ENCODE measurements at places on chromosomes 6 and 20. TPM values are rescaled to one million over a fixed set of nuclear protein-coding genes. Genes with fewer than 3 reads are reported as not detected.

The BPIFB2 gene
- total RNA-seq = not detected

DNA sequence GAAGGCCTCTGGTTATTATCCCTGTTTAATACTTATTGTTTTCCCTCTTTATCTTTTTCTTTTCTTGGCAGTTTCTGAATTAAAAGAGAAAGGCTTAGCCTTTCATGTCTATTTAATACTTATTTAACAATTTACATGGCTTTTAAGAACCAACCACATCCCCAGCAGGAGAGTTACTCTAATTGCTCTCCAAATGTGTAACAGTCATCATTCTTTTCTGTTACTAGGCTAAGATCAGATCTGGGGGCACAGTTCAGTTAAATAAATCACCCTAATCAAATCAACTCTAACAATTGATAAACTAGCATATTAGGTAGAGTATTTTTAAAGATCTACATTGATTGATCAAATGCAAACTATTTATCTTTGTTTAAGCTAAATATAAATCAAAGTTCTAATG is 54.1 kb upstream of the NT5E start:
- no peak for DNase-seq

- peak; percentile 49 for DNase-seq
Observed at GRCh38 chr6:160791459-160791858, 89.4 kb downstream of the PLG start.

DNA sequence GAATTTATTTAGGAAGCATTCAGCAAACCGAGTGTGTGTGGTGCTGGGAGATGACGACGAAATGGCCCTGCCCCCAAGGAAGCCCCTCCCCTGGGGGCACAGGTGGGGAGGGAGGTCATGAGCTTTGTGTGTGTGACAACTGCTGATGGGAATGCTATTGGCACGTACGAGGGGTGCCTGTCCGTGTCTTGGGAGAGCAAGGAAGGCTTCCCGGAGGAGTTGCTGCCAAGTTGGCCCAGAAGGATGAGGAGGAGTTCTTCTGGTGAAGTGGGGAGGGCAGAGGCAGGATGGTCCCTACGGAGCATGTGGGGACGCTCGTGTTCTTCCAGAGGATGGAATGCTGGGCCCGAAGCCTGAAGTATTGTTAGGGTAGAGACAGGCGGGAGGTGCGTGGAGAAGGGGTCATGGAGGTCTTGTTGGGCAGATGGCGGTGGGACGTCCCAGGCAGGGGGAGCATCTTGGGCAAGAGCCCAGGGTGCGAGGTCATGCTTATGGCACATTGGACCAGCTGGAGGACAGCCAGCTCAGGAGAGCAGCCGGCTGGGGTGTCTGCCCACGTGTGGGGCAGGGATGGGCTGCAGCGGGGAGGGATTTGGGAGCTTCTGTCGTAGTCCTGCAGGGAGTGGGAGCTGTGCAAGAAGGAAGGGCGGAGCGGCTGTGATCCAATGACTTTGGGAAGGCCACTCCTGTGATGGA is 46.1 kb downstream of the SYNJ2 start:
- DNase-seq = no peak

DNA sequence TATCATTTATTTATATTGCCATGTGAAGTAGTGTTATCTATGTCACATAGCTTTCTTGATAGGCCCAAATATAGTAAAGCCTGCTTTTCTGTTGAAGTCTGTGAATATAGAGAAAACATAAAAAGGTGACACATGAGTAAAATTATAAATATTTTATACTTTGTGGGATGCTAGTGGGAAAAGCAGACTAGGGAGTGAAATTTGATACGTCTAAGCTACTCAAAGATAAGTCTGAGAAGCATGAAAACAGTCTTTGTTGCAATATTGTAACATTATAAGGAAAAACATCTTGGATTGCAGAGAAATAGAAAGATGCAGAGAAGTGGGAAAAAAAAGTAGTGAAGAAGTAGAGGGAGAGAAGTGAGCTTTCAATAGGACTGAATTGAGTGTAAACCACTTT is 75.4 kb downstream of the ZNF292 start:
- no peak for DNase-seq

DNA sequence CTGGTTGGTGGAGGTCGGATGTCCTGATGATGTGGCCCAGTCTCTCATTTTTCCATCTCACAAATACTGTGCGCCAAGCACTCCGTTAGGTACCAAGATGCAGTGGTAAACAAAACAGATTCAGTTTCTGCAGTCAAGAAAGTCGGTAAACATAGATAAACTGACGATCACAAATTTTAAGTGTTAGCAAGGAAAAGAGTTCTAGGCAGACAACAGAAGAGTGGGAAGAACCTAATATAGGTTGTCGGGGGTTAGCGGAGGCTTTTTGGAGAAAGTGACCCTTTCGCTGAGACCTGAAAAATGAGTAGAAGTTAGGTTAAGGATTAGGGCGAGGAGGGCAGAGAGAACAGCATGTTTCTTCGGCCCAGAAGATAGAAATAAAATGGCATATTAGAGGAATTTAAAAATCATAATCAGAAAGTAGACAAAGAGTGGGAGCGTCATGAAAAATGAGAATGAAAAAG is 514 bp downstream of the ORC3 start:
- no peak for DNase-seq

DNA sequence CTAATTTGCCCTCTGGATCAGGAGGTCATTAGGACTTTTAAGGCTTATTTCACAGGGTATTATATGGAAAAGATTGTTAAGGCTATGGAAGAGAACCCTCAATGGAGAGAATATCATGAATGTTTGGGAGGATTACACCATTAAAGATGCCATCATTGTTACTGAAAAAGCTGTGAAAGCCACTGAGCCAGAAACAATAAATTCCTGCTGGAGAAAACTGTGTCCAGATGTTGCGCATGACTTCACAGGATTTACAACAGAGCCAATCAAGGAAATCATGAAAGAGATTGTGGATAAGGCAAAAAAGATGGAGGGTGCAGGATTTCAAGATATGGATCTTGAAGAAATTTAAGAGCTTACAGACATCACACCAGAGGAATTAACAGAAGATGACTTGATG is 798.3 kb upstream of the SLC35B3 start:
- no peak for DNase-seq

DNA sequence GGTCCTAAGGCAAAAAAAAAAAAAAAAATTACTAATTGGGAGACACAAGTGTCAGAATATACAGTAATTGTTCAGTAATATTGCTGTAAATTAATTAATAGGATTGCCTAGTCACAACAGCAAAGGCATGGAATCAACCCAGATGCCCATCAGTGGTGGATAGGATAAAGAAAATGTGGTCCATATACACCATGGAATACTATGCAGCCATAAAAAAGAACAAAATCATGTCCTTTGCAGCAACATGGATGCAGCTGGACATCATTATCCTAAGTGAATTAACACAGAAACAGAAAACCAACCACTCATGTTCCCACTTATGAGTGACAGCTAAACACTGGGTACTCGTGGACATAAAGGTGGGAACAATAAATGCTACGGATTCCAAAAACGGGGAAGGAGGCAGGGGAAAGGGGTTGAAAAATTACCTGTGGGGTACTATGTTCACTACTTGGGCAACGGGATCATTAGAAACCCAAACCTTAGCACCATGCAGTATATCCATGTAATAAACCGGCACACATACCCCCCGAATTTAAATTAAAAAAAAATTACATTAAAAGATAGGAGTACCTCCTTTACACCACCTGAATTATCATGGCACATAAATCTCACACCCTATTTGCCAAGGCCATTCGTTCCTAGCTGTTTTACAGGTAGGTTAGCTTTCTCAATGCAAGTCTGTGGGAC is 689 bp upstream of the PFDN4 start:
- no peak for DNase-seq

GRCh38 chr20:13231031-13231752 is 10.1 kb downstream of the ISM1 start:
- no peak for DNase-seq
